KG1 (cell line): ENCODE measurements at places on chromosomes 4 and X.

GRCh38 chr4:85498068-85498733 is 23.3 kb downstream of the ARHGAP24 start:
- DNase-seq: no peak

DNA sequence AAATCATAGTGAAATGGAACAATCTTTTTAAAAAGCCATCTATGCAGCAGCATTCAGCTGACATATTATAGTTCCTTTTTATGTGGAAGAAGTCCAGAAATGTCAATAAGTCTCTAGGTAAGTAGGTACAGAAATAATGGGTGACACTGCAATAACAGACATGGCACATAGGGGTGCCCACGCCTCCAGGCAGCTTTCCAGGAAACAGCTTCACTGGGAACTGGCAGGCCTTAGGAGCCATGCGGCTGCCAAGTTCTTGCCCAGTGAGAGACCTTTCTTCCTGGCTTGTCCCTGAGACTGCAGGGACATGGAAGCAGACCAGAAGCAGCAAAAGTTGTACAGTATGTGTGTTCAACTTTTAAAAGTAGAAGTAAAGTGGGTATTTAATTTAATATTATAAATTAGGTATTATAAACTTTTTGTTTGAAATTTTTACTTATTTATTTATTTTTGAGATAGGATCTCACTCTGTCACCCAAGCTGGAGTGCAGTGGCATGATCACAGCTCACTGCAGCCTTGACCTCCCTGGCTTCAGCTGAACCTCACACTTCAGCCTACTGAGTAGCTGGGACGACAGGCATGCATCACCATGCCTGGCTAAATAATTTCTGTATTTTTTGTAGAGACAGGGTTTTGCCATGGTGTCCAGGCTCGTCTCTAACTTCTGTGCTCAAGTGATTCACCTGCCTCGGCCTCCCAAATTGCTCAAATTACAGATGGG is 12.1 kb upstream of the ETNPPL start:
- DNase-seq: no peak

DNA sequence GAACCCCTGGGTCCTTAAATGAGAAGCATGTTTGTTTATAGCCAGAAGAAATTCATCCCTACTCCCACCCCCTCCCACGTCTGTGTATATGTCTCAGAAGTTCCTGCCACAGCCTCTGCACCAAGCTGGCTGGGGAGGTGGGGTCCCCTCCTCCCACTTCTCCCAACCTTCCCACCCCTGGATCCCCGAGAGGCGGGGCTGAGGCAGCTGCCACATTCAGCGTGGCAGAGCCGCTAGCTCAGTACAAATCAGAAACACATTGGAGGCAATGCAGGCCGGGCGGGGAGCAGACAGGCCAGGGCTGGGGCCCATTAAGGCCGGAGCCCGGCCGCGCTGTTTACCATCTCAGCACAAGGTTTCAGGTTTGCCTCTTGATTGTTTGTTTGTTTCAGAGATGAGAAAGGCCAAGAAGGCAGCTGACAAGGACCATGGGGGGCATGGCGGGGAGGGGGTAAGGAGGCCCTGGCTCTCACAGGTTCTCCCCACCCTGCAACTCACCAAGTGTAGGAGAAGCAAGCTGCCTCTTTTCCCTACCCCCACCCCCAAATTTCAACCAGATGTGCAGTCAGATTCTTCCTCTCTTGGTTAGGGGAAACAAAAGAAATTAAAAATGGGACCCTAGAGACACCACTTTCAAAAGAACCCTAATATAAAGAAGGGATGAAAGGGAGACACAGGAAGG is 22.3 kb downstream of the PJA1 start:
- no peak for DNase-seq

DNA sequence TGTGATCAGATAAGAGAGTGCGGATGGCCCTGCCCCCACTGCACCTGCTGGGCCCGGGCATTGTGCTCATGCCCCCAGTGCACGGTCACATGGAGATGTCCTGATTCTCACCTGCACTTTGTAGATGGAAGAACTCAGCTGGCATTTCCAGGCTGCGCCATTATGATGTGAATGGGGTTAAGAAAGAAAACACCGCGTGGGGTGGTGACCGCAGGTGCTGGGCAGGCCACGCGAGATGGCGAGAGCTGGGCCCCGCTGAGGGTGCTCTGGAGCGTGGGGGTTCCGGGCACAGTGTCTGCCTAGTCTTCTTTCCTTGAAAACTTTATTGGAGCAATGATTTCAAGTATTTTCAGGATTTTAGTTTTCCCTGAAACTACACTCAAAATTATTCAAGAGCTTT is 17.8 kb upstream of the HGFAC start:
- DNase-seq: no peak

DNA sequence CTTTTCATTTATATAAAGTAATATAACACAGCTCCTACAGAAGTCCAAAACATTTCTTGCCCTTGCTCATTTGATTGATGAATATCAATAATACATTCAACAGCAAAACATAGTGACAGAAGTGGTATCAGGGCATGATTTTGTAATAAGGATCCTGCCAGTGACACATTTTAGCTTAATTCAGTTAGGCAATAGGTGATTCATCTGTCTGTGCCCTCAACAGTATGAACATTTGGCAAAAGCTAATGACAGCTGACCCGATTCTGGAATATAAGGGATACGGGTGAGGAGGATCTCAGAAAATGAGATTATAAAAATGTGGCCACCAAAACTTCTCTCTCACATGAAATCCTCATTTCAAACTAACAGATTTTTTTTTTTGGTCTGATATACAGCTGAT is 294.0 kb downstream of the CAMK2D start:
- no peak for DNase-seq

- no peak for DNase-seq
Measured at GRCh38 chrX:10759141-10759799, 138.9 kb upstream of the MID1 start.

GRCh38 chrX:101411984-101412383 is 4.0 kb downstream of the HNRNPH2 start:
- no peak for DNase-seq

DNA sequence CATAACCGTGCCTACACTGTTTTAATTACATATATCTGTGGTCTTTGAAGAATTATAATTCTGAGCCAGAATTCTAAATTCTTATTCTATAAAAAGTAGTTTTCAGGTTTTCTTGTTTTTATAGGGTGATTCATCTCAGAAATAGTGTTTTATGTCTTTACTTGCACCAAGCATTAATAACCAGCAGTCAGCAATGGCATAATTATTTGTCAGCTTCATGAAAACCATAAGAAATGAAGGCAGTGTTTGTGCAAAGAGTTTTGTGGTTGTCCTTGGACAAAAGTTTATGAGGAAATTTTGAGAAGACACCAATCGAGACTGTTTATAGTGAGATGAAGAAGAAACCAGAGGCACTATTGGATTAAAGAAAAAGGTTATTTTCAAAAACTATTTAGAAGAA is 37.2 kb downstream of the EDNRA start:
- DNase-seq: no peak

DNA sequence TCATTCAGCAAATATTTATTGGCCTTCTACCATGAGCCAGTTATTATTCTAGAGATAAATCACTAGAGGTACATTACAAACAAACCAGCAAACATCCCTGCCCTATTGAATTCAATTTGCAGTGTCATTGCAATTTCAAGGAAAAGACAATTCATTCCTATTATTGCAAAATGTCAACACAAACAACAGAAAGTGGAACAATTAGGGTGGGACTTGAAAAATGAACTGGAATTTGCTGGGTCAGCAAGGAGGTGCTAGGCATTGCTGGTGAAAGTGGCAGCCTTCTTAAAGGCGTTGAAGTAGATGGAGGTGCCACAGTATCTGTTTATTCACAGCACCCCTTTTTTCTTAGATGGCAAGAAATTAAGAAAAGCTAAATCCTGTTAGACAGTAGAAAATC is 224.0 kb upstream of the BMP3 start:
- DNase-seq: no peak

DNA sequence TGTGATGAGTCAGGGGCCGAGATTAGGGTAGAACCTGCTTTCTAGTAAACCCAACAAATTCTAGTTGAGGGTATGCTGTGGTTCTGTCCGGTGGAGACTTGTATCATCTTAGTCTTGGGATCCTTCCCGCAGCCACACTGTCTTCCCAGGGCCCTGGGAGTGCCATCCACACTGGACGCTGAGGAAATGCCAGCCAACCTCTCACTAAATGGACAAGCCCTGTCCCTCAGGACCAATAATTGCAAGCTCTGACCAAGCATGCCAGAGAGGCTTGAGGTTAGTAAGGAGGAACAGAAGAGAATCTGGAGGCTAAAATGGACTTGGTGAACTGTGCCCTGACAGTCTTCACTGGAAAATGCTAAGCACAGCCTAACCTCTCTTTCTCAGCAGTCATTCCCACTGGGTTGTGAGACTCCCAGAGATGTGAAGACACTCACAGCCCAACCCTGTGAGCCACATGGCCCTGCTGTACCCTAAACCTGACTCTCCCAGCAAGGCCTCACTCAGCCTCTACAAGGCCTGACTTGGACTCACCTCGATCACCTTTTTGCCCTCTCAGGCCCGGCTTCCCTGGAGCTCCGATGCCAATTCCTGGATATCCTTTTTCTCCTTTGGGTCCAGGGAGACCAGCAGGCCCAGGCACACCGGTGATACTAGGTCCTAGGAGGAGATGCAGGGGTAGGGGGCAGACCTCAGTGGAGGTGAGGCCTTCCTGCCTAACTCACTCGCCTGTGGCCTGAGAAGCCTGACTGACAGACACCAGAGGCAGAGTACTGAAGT is 77.6 kb downstream of the ATG4A start:
- no peak for DNase-seq

DNA sequence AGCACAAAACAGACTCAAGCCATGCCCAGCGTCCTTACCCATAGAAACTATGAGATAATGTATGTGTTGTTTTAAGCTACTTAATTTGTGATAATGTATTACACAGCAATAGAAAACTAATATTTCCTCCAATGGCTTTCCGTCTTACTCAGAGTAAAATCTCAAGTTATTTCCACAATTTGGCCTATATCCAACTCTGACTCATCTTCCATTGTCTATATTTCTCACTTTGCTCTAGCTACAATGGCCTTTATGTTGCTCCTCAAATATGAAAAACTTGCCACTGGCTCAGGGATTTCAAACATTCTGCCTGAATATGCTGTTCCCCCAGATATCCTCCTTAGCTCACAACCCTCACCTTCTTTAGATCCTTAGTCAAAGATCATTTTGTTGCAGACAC is 31.6 kb downstream of the IQCM start:
- DNase-seq: no peak

GRCh38 chr4:42965326-42965725 is 72.8 kb downstream of the GRXCR1 start:
- DNase-seq: no peak

- DNase-seq: no peak
Measured at GRCh38 chrX:112636951-112637581, 42.7 kb downstream of the LHFPL1 start.

GRCh38 chrX:102154218-102154860 is 1.4 kb downstream of the BEX5 start:
- no peak for DNase-seq

DNA sequence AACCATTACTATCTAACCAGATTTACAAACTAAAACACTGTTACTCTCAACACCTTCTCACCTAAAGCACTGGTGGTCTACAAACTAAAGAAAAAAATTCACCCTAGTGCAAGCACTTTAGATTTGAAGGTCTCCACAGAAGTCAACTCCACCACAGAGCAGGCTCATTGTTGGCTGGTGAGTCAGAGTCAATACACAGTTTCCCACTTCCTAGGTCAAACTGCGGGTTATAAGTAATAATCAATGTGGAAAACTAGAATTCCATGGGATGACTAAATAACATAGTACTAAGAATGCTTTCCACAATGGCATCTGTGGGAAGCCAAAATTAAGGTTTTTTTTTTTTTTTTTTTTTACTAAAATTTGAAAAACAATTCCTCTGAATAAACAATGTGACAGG is 191.8 kb downstream of the PDGFC start:
- DNase-seq: no peak

- no peak for DNase-seq
Measured at GRCh38 chr4:99013884-99014523, 18.5 kb downstream of the METAP1 start.

DNA sequence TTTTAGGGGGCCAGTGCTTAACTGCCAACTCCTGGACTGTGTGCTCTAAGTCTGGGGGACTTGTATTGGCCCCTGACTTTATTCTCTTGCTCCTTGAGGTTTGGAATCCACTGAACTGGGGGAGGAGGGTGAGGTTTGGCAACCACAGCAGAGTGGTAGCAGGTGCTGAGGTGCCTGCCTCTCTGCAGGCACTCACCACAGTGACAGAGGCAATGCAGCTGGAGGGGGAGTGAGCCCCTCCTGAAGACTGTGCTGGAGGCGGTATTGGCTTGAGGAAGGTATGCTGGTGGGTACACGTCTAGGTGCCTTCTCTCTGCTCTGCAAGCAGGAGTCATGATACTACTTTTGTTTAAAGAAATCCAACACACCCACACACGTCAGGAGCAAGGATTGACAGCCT is 24.6 kb downstream of the CFAP299 start:
- DNase-seq: no peak

GRCh38 chr4:19038231-19038630 is 1016.7 kb upstream of the LCORL start:
- no peak for DNase-seq

GRCh38 chrX:129781680-129782495 is 2.1 kb downstream of the SASH3 start:
- no peak for DNase-seq

DNA sequence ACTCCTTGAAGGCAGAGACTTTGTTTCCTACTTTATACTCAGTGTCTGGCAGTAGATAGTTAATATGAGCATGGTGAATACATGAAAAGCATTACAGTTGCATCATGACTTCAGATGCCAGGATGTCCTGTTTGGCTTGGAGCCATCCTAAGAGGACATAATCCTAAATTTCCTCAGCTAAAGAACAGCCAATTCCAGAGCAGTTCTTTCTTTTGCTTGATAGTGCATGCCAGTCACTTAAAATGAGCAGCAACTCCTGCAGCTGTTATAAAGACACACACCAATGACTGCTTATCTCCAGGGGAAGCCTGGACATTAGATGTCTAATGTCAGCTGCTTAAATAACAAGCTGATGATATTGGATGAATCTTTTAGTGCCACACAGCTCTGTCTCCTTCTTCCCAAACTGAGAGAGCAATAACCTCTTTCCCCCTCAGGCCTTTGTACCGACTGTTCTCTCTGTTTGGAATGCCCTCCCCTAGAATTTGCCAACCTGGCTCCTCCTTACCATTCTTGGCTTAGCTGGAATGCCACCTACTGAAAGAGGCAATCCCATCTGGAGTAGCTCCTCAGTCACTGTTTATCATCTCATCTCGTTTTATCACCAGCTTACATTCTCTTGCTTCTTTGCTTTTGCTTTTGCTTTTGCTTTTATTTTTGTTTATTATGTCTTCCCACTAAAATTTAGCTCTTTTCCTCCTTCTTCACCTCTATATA is 100.8 kb upstream of the USP38 start:
- DNase-seq: no peak

GRCh38 chr4:17469931-17470674 is 41.8 kb downstream of the QDPR start:
- no peak for DNase-seq
